ENCODE measurements at places on chromosomes 5 and 9.

DNA sequence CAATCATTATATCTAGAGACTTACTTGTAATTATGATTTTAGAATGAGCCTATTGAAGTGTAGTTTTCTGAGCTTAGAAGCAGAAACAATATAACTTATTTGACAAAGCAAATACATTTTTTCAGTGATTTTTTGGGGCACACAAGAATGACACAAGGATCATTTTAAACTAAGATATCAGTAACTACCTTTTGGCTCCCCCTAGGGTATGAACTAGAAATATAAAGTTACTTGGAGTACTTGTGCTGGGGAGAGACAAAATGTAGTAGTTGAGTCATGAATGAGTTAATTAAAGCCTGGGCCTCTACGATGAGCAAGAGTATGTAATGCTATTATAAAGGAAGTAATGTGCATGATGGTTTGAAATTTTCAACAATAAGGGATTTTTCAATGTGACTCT is 1244.1 kb upstream of the ACO1 start:
- no peak for DNase-seq

GRCh38 chr5:78549043-78549442 is 99.5 kb downstream of the LHFPL2 start:
- no peak for DNase-seq

DNA sequence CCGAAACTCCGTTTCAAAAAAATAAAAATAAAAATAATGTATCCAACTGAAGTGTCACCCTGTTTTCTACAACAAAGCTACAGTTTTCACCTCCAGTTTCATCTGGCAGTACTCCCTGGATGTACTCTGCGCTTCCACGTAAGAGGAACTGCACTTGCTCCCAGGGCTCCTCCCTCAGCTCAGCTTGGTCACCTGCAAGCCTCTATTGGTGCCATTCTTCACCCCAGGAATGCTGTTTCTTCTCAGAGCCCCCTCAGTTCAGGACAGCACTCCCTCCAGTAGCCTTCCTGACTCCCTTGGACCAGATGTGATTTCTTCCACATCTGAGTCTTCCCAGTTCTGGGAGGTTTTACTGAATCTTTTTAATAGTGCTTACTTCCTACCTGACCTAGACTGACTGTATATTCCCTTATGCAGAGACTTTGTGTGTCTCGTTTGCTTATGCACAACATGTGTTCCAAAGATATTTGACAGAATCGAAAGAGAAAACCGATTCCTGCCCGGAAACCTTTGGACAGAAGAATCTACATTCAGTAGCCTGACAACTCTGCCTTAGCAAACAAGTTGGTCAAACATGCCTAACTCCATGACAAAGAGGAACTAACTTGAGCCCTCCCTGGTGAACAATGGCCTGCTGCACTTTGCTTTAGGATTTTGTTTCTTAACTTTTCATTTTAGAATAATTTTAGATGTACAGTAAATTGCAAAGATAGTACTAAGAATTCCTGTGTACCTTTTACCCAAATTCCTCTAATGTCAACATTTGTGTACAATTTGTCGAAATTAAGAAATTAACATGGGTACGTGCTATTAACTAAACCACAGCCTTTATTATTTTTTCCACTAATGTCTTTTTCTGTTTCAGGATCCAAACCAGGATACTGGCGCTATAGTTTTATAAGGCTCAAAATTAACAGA is 814 bp downstream of the CCDC125 start:
- DNase-seq, result peak; percentile 58

- DNase-seq, result no peak
Measured at GRCh38 chr5:157602505-157602904, 26.9 kb upstream of the ADAM19 start.

DNA sequence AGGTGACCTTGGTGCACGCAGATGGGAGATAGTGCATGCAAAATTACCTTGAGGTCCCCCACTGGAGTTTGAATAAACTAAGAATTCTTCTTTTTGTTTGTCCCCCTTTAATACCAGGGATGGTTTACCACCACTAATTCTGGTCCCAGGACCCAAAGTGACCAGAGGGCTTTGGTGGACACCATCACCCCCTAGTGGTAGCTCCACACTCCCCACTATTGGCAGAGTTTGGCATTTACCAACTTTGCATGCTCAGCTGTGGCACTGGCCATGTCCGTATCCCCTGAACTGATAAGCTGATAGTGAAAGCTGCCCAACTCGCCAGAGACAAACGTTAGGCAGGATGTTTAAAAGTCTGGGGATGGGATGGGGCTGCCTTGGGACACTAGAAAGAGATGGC is 3.3 kb downstream of the ASTN2 start:
- DNase-seq, result peak; percentile 67

DNA sequence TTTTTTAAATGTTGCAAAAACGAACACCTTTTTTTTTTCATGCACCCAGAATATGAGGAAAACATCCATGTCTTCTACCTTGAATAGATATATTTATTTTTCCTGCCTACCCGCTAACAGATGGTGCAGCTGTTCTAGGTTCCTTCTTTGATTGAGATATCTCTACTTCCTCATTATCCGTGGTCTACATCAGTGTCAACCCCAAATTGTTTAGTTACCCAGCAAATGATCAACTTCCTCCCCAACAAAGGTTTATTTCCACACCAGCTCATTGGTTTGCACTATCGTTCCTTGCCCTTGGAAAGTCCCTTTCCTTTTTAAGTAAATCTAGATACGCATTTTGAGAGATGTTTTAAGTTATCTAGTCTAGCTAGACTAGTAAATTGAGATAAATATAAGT is 166.4 kb downstream of the PRR16 start:
- no peak for DNase-seq

GRCh38 chr5:107602896-107603295 is 67.8 kb downstream of the EFNA5 start:
- DNase-seq, result no peak

DNA sequence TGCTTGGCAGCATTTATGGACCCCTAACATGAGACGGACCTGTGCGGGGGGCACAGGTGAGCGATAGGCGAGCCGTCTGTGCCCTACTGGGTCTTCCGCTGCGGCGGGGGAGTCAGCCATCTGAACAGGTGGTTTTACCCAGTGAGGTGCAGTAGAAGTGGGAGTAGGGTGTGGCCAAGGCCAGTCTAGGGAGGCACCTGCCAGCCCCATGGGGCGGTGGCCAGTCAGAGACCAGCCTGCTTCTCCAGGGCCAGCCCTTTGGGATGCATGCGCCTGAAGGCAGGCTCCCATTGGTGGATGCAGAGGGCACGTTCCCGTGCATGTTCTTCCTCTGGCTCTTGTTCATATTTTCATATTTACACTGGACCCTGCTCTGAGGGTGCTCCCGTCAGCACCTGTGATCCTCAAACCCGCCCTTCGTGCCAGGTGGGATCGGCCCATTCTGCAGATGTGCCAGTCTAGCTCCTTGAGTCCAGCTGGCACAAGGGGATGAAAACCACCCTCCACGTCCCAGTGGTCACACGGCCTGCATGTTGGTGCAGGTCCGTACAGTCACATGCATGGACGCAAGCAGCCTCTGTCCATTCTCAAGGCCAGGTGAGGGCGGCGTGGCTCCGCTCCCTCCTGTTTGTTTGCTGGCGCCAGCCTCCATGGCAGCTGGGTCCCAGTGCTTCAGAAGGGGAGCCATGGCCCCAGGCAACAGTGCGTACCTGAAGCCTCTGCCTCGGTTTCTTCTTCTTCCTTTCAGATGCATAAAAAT is 9.0 kb downstream of the COL5A1 start:
- no peak for DNase-seq

DNA sequence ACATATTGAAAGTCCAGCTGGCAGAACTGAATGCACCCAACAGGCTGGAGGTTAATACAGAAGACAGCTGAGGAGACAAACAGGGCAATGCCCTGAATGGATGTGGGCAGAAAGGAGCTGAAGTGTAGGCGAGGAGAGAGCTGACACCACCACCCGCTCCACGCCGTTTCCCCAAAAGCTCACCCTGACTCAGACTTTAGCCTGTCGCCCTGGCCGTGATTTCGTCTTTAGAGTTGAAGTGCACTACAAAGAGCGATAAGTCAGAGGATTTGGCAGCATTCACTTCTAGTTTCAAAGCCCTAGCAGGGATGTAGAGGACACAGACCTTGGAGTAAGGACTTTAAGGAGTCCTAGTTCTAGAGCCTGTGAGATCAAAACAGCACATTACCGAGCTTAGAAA is 2.2 kb upstream of the ERAP1 start:
- DNase-seq, result no peak

GRCh38 chr5:53403758-53404157 is 76.7 kb upstream of the FST start:
- no peak for DNase-seq

DNA sequence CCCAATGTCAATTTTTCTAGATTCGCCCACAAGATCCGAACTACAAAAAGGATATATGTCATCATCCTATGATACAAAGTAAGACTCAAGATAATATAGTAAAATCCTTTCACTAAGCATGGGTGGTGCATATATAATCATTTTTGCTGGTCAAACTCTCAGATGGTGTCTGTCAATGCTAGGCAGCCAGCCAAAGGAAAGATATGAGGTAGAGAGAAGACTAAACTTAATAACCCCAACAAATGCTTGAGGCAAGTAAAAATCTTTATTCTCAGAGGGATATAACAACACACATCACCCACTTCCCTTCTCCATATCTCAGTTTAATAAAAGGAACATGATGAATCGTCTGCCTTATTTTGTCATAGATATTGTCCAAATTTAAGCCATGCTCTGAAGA is 841.2 kb upstream of the DMAC1 start:
- no peak for DNase-seq

- DNase-seq, result no peak
Measured at GRCh38 chr5:82057051-82057450, 85.2 kb downstream of the ATG10 start.

DNA sequence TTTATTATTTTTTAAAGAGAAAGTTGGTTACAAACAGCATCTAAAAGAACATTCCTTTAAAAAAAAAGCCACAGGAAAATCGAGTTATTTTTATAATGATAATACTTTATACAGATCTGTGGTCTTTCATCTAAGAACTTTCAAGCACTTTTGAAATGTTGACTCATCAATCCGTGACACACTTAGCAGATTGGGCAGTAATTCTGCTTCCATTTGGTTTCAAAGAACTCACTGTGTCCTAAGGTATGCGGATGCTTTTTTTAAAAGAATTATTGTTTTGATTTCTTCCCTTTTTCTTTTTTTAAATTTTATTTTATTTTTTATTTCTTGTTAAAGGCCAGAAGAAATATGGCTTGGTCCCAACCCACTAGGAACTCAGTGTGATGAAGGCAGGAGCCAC is 147.8 kb downstream of the AOPEP start:
- DNase-seq, result no peak

- DNase-seq, result no peak
Measured at GRCh38 chr5:178274781-178275537, 42.4 kb upstream of the PHYKPL start.

DNA sequence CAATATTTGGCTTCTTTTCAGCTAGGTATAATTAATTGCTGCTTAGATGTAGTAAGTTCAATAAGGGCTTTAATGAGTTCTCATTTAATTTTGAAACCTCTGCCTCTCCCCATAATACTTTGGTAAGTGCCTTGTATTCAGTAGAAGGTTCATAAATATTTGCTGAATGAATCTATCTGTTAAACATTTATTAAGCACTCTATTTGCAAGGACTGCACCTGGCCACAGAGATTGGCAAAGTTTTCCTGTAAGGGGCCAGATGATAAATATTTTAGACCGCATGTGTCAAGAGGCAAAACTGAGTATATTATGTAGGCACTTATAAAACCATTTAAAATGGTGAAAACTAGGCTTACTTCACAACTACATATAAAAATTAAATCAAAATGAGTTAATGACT is 19.0 kb upstream of the GNA14 start:
- DNase-seq, result no peak

DNA sequence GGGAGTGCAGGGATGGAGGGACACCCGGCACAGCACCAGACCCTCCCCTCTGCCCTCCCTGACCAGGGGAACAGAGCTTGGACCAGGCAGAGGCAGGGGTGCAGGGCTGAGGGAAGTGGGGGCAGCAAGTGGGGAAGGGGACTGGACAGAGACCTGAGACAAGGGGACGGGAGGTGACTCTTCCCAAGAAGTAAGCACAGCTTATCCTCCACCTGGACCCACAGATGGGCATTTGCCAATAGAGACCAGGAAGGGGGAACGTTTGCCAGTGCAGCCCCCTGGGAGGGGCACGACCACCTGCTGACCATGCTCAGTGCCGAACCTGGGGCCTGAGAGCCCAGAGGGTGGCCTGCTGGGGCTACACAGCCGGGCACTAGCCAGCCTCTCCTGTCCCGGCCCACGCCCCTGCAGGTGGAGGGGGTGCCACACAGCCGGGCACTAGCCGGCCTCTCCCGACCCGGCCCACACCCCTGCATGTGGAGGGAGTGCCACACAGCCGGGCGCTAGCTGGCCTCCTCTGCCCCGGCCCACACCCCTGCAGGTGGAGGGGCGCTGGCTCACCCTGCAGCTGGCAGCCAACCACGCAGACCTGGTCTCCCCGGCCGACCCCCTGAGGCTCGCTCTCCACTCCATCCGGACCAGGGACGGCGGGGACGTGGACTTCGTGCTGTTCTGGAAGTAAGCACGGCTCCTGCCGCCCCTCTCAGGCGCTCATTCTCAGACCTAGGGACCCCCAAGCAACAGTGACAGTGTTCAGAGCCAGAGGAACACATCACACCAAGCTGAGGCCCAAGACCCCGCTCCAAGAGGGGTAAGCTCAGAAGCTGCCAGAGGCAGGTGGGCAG is 24.3 kb downstream of the GLT6D1 start:
- DNase-seq, result no peak

Data from prostate gland (tissue), 2 donors.